ENCODE measurements at places on chromosomes 7 and 10. TPM values are rescaled to one million over a fixed set of nuclear protein-coding genes. Genes with fewer than 3 reads are reported as not detected.

- DNase-seq, result no peak
Measured at GRCh38 chr10:93797825-93798224, 40.1 kb downstream of the LGI1 start.

DNA sequence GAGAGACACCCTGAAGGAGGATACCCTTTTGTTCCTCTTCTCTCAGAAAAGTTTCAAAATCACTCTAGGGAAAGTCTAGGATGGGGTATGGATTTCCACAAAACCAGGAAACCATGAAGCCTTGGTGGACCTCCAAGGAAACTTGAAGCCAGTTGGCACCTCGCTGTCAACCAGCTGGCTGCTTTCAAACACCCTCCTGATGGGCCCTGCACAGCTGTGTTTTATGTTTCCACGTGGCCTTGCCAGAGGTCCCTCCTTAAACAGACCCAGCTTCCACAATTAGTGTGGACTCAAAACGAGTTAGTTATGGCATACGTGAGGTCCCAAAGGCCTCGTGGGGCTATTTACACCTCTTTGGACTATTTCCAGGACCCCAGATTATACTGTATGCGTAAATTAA, 5.9 kb downstream of the PPP1R3A start:
- DNase-seq, result no peak

DNA sequence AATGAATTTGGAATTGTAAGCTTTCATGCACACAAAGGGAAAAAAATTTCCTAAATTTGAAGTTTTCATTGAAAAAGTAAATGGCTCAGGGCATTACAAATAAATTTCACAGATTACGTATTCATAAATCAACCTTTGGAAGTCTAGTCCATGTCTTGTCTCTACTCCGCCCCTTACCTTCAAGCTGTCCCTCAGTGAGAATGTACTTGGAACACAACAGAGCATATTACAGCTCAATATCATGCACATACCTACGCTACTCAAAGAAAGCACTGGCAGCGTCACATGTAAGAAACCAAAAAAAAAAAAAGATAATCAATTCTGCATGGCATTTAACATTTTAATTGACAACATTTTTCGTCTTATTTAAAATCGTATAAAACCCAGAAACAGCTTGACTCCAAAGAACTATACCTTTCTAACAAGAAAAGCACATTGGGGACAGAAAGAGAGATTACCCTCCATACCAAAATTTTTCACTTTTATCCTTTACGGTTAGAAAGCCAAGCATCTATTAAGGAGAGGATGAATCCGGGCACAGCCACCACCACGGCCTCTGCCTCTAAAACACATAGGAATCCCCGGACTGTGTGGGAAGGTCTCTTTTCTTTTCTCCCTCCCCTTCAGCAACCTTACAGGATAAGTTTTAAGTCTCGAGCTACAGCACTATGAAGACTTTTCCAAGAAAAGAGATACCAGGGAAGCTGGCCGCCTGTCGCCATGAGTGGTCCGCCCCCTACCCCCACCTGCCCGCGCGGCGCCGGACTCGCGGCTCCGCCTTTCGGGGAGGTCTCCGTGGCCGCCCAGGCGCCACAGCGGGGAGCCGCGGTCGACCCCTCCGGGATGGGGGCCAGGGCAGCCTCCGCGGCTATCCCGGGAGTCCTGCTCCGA, 1.1 kb downstream of the JMJD1C start:
- DNase-seq, result no peak

DNA sequence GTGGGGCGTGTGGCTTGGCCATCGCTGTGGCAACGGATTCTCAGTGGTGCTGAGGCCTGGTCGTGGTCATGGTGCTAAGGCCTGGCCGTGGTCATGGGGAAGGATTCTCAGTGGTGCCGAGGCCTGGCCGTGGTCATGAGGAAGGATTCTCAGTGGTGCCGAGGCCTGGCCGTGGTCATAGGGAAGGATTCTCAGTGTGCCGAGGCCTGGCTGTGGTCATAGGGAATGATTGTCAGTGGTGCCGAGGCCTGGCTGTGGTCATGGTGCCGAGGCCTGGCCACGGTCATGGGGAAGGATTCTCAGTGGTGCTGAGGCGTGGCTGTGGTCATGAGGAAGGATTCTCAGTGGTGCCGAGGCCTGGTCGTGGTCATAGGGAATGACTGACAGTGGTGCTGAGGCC, 327.9 kb downstream of the ADARB2 start:
- no peak for DNase-seq

GRCh38 chr7:41916450-41916927, 213.6 kb upstream of the INHBA start:
- DNase-seq, result peak; percentile 99

- no peak for DNase-seq
Measured at GRCh38 chr7:94212160-94212559, 182.5 kb upstream of the COL1A2 start.

GRCh38 chr7:47573758-47574481, 8.0 kb downstream of the TNS3 start:
- DNase-seq, result peak; percentile 48

DNA sequence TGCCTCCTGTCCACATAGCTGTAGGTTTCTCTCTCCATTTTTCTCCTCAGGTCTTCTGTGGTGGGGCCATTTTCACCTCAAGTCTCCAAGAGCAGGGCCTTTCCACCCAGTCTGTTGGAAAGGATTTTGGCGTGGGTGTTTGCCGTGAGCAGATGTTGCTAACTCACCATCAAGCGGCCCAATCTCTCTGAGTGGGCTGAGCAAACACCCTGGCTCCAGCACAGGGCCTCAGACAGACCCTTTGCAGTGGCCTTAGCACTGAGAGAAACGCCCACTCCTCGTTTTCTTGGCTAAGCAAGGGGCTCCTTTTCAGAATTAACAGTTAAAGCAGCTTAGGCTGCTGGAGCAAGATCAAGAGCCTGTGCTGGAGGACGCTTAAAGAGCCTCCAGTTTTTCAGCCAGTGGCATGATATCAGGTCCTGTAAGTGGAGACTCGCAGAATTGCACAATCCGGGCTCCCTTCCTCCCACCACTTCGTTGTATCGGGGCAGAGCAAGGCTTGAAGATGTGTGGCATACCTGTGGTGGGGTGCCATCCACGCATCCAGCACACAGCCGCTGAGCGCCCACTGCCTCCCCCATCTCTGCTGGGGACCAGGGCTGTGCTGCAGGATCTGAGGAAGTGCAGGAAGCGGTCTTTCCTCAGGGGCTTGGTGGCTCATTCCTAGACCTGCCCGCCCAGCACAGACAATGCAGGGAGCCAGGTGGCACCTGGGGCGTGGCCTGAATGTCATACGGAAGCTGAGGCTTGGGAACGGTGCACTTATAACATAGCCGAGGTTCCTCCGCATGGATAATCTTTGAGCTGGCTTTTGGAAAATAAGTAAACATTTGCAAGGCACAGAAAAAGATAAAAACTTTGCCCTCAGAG, 142.7 kb downstream of the ADARB2 start:
- no peak for DNase-seq

DNA sequence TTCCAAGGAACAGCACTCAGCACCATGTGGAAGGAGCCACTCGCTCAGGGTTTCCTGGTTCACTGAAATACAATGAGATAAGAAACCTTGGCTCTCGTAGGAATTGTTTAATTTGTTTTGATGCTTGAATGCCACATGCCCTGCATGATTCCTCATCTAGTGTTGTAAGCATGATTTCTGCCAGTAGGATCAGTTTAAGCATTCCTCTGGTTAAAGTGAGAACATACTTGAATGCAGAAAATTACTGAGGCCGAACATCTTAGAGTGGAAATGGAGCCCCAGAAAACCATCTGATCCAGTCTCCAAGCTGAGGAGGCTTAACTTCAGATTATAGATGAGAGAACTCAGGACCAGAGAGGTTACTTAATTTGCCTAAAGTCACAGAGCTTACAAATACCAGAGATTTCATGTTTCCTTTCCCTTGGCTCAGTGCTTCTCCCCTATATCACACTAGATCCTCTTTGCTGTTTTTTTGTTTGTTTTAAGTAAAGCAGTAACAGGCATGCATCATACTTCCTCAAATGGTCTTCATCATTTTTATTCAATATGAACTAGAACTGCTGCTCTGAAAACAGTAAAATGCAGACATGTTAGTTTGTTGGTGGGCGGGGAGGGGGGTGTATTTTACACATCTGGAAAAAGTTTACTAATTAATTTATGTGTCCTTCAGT, 125.1 kb downstream of the ADAM12 start:
- no peak for DNase-seq

GRCh38 chr10:130554701-130555410, 418.7 kb downstream of the GLRX3 start:
- DNase-seq, result no peak

DNA sequence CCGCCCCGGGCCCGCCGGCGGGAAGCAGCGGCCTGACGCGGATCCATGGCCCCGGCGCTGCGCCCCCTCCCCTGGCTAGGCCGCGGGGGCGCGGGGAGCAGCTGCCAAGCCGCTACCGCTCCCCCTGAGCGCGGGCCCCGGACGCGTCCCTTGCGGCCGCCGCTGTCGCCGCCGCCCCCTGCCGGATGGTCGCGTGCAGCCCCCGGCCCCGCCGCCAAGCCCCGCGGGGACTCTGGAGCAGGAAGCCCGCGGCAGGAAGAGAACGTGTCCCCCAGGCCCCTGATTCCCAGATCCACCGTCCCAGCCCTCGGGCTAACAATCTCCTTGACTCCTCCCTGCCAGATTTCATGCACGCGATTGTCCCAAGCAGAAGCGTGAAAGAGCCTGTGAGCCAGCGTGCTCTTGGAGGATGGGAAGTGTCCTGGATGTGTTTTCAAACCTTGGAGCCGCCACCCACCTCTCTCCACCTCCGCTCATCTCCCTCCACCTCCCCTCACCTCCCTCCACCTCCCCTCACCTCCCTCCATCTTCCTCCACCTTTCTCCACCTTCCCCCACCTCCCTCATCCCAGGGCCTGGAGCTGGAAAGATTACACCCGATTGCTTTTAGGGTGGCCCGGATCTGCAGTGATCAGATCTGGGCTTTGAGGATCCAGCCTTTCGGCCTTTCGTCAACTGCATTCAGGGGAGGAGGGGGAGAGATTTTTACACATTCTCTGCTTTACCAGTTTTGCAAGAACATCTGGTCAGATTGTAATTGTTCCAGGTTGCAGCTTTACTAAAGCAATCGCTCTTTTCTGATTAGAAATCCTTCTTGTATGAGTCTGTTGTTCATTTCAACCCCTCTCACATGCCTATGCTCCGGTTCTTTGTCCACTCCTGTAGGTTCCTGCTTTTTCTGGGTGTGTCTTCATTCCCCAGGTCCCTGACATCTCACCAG, 570 bp upstream of the PRTFDC1 start:
- DNase-seq, result no peak

DNA sequence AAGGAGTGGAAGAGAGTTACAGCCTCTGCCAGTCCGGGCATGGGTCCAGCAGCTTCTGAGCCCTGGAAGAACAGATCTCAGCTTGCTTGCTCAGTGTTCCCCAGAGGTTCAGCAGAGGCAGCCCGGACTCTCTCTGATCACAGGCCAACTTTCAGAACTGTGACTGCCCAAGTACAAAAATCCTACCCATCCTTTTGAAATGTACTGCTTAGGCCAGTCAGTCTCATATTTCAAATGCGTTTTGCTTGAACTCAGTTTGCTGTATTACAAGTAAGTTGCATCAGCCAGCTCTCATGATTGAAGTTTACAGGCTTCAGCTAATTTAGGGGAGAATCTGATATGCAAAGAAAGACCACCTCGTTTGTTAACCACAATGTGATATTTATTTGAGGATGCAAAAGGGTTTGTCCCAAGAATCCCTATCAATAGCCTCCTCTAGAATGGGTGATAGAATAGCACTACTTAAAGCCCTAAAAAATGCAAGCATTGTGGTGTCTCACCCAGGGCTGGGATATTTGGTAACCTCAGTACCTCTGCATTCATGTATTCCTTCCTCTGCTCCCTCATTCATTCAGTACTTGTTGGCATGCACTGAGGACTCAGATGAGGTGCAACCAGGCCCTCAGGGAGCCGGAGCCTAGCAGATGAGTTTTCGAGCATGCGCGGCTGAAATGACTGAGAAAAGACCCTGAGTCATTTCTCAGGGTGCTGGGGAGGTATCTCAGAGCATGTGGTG, 7.0 kb downstream of the AIMP2 start:
- DNase-seq, result no peak

- no peak for DNase-seq
Measured at GRCh38 chr7:16204953-16205352, 216.4 kb downstream of the CRPPA start.

DNA sequence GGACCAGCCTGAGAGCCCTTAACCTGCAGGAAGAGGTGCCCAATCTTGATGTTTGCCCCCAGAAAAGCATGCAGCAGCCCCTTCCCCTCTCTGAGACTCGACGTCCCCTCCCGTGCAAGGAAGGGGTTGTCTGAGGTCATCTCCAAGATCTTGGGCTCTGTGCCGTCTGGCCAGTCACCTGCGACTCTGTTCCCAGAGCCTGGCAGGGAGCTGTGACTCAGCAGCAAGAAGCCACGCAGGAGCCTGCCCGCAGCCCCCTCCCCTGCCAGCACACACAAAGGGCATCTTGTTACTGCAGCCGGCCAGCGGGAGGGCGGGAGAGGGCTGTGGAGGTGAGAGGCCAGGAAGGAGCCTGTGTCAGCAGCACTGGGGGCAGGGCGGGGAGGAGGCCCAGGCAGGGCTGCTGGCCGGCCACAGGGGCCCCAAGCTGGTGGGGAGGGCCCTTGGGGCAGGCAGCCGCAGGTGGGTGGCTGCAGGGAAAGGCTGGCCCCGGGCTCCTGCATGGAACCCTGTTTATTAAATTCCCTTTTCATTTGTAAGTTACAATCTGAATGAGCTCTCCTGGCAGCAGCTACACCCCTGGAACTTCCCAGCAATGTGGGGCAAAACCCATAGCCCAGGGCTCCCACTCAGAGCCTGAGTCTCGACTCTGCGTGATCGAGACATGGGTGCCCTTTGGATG, 103.7 kb upstream of the ZMIZ1 start:
- peak; percentile 82 for DNase-seq

DNA sequence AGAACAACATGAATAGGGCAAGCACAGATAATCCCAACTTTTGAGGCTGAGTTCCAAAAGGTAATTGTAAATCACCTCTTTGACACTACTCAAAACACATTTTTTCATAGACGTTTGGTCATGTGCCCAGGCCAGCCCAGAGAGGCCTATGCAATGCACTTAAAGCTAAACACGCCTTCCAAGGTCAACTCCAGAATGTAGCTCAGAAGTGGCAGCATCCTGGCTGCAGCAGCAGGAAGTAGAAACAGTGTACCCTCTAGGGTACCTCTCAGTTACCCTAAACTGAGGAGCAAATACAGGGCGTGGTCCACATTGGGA, 58.7 kb downstream of the OSBPL3 start:
- DNase-seq, result no peak

Gene BAIAP2L1
- total RNA-seq, result 32.5 TPM

Gene LHFPL3
- not detected for total RNA-seq

Gene KCNH2
- total RNA-seq, result 4.1 TPM

Gene FFAR4
- total RNA-seq, result not detected

Gene LLCFC1
- not detected for total RNA-seq

Gene CRPPA
- 1.4 TPM for total RNA-seq

Gene GPER1
- total RNA-seq, result 0.55 TPM

Gene ERVW-1
- not detected for total RNA-seq
